ENCODE measurements at places on chromosomes 1 and 21. TPM values are rescaled to one million over a fixed set of nuclear protein-coding genes. Genes with fewer than 3 reads are reported as not detected.

The ZBTB8A gene
- total RNA-seq, result 7.0 TPM

The CHI3L1 gene
- 1.1 TPM for total RNA-seq

The GABRD gene
- not detected for total RNA-seq

The SIK1 gene
- 0.32 TPM for total RNA-seq

The AMY1B gene
- not detected for total RNA-seq

The DENND1B gene
- 4.1 TPM for total RNA-seq

The BRDT gene
- total RNA-seq, result not detected

The WDR64 gene
- total RNA-seq, result not detected

The GFI1 gene
- total RNA-seq, result not detected

The DCST1 gene
- total RNA-seq, result not detected

The OR2T11 gene
- total RNA-seq, result not detected

The IFNLR1 gene
- not detected for total RNA-seq

The TEX38 gene
- not detected for total RNA-seq

The TAS1R1 gene
- 0.17 TPM for total RNA-seq

The SLC25A44 gene
- total RNA-seq, result 5.5 TPM

The ROR1 gene
- 5.2 TPM for total RNA-seq

The ZNF678 gene
- 4.1 TPM for total RNA-seq

The PIGR gene
- not detected for total RNA-seq

The GCLM gene
- total RNA-seq, result 17.9 TPM

The C1orf167 gene
- total RNA-seq, result 0.63 TPM

The CD1E gene
- not detected for total RNA-seq

The NUP210L gene
- total RNA-seq, result 0.17 TPM

The SPRR2B gene
- total RNA-seq, result not detected

The RAP1GAP gene
- 0.16 TPM for total RNA-seq

The TINAGL1 gene
- 2.4 TPM for total RNA-seq

The ANGPTL7 gene
- total RNA-seq, result 0.79 TPM

Measured in bronchial smooth muscle cell (primary cell).